ENCODE measurements at places on chromosomes 2 and 18. TPM values are rescaled to one million over a fixed set of nuclear protein-coding genes. Genes with fewer than 3 reads are reported as not detected.

Gene PLEKHH2
- total RNA-seq, result 53.8 TPM

Gene ABCA12
- 0.17 TPM for total RNA-seq

Gene SERPINB13
- not detected for total RNA-seq

GRCh38 chr2:170972296-170973224 lies 43.5 kb downstream of the GORASP2 start:
- peaks cover 9% of the 10 kb centered on the region for H3K4me1 ChIP-seq
- DNase-seq, result no peak
- H3K27ac ChIP-seq, result no peak overlapping the region
- H3K4me3 ChIP-seq, result no peak overlapping the region

DNA sequence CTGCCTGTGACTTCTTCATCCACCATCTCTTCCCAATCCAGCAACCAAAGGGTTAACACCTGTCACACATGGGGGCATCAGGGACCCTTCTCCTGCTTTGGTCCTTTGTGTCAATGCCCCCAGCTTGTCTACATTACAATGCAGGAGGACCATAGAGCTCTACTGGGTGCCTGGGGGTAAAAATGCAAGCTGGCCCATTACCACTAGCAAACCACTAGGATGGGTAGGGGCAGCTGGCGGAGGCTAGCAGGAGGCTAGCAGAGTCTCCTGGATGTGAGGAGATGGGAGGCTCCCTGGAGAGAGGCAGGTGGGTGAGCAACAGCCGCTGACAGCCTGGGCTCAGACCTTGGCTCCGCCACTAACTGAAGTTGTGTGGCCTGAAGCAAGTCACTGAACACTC lies 153.4 kb upstream of the SKOR2 start:
- no peak overlapping the region for H3K27ac ChIP-seq
- H3K36me3 ChIP-seq, result no peaks in the 10 kb centered on the region
- DNase-seq, result no peak
- no peak overlapping the region for H3K4me3 ChIP-seq
- no peaks in the 10 kb centered on the region for H3K27me3 ChIP-seq

GRCh38 chr2:216415541-216415940 lies 3.3 kb downstream of the SMARCAL1 start:
- no peak overlapping the region for H3K27ac ChIP-seq
- no peak for DNase-seq
- no peak overlapping the region for H3K4me3 ChIP-seq
- no peaks in the 10 kb centered on the region for H3K27me3 ChIP-seq
- H3K36me3 ChIP-seq, result peaks cover 33% of the 10 kb centered on the region

- no peak overlapping the region for H3K27ac ChIP-seq
- no peak for DNase-seq
- peaks cover 97% of the 10 kb centered on the region for H3K27me3 ChIP-seq
- no peak overlapping the region for H3K4me3 ChIP-seq
- no peaks in the 10 kb centered on the region for H3K4me1 ChIP-seq
- H3K36me3 ChIP-seq, result no peaks in the 10 kb centered on the region
Measured at GRCh38 chr2:222289278-222290160, 9.3 kb downstream of the PAX3 start.

GRCh38 chr2:17506736-17507616 lies 11.3 kb downstream of the RAD51AP2 start:
- no peak for DNase-seq
- no peaks in the 10 kb centered on the region for H3K36me3 ChIP-seq
- no peak overlapping the region for H3K27ac ChIP-seq
- H3K27me3 ChIP-seq, result no peaks in the 10 kb centered on the region
- H3K4me1 ChIP-seq, result no peaks in the 10 kb centered on the region

- no peaks in the 10 kb centered on the region for H3K36me3 ChIP-seq
- no peak overlapping the region for H3K4me3 ChIP-seq
- H3K4me1 ChIP-seq, result no peaks in the 10 kb centered on the region
Measured at GRCh38 chr2:40147360-40147759, 304.5 kb downstream of the SLC8A1 start.
